Activated CD8-positive, alpha-beta T cell treated with anti-CD3 and anti-CD28 coated beads for 36 hours (primary cell): ENCODE measurements at places on chromosomes 6 and 20. TPM values are rescaled to one million over a fixed set of nuclear protein-coding genes. Genes with fewer than 3 reads are reported as not detected.

Gene PLAGL2
- 70.6 TPM for total RNA-seq

Gene TGM2
- not detected for total RNA-seq

Gene ZNF337
- 15.0 TPM for total RNA-seq

Gene ID4
- not detected for total RNA-seq

Gene GPX5
- not detected for total RNA-seq

Gene LY6G6F
- total RNA-seq: not detected

Gene RFX6
- not detected for total RNA-seq

Gene TFB1M
- total RNA-seq: 70.9 TPM

Gene LTB
- 375 TPM for total RNA-seq
